Naive thymus-derived CD8-positive, alpha-beta T cell (primary cell): ENCODE measurements at places on chromosomes 6 and 20. TPM values are rescaled to one million over a fixed set of nuclear protein-coding genes. Genes with fewer than 3 reads are reported as not detected.

DNA sequence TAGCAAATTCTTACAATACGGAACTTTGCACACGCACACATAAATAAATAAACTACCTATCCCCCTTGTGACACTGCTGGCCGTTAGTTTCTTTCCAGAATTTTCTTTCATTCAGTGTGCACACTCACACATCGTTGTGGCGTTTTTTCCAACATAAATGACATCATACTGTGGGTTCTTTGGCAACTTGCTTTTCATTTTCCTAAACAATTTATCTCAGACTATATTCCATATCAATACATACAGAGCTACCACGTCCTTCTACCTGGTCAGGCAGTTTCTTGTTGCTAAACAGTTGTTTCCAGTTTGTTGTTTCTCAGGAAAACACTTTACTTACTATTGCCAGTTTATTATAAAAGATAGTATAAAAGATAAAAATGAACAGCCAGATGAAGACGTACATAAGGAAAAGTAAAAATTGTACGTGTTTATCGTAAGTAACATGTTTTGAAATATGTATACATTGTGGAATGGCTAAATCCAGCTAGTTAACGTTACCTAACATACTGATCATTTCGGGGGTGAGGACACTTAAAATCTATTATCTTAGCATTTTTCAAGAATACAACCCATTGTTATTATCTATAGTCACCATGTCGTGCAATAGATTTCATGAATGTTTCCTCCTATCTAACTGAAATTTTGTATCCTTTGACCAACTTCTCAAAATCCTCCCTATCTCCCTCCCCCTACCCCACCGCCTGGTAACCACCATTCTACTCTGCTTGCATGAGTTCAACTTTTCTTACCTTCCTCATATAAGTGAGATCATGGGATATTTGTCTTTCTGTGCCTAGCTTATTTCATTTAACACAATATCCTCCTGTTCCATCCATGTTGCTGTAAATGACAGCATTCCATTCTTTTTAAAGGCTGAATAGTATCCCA, 1.2 kb upstream of the TP53RK start:
- H3K4me3 ChIP-seq = peak overlapping the region; percentile 98
- no peaks in the 10 kb centered on the region for H3K27me3 ChIP-seq

DNA sequence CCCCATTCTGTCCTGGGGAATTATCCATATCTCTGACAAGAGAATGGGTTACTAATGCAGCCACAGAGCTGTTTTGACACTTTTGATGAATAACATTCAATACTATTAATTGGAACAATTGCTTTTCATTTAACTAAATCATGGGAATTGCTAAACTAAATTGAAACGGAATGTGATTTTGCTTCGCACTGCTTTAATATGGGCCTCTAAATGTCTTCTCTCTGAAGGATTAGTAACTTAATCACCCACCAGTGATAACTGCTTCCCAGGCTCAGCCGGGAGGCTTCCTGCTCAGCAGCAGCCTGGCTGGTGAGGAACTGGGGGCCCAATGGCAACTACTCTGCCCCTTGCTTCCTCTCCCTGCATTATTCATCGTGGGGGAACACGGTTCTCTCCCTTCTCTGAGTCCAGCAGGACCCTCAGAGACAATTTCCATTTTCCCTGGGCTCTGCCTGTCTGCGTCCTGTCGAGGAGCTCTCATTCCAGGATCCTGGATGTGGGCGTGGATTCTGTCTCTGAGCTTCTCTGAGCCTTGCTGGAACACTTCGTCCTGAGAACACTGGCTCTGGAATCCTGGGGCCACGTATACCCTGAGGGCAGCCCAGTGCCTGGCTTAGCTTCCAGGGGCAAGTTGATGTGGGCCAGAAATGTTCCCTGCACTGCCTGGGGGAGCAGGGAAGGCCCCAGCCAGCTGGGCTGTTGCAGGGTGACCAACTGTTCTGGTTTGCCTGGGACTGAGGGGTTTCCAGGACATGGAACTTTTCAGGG, 308.9 kb downstream of the DHX35 start:
- no peak overlapping the region for H3K4me3 ChIP-seq
- no peaks in the 10 kb centered on the region for H3K4me1 ChIP-seq
- H3K27me3 ChIP-seq = no peaks in the 10 kb centered on the region
- no peaks in the 10 kb centered on the region for H3K36me3 ChIP-seq
- DNase-seq = no peak
- no peak overlapping the region for H3K27ac ChIP-seq

DNA sequence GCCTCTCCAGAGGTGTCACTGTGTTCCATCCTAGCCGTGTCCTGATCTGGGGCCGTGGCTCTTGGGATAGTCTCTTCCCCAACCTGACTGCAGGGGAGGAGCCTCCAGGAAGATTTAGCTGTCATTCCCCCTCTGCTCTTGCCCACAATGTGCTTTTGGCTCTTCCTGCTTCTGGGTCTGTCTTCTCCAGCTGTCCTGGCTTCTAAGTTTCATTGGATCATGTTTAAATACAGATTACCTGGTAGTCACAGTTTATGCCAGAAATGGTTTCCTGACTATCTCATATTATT, 139.1 kb downstream of the ZDHHC14 start:
- no peak overlapping the region for H3K27ac ChIP-seq
- DNase-seq = no peak
- H3K27me3 ChIP-seq = no peaks in the 10 kb centered on the region
- H3K4me3 ChIP-seq = no peak overlapping the region
- H3K4me1 ChIP-seq = peaks cover 11% of the 10 kb centered on the region

GRCh38 chr20:35387334-35387733, 24.4 kb downstream of the UQCC1 start:
- peaks cover 5% of the 10 kb centered on the region for H3K4me1 ChIP-seq
- H3K27me3 ChIP-seq = no peaks in the 10 kb centered on the region
- DNase-seq = no peak

- no peak for DNase-seq
- H3K36me3 ChIP-seq = peaks cover 4% of the 10 kb centered on the region
- no peak overlapping the region for H3K27ac ChIP-seq
- H3K27me3 ChIP-seq = peaks cover 28% of the 10 kb centered on the region
- H3K4me3 ChIP-seq = no peak overlapping the region
Measured at GRCh38 chr6:28226460-28226859, 1.4 kb downstream of the ZSCAN9 start.

DNA sequence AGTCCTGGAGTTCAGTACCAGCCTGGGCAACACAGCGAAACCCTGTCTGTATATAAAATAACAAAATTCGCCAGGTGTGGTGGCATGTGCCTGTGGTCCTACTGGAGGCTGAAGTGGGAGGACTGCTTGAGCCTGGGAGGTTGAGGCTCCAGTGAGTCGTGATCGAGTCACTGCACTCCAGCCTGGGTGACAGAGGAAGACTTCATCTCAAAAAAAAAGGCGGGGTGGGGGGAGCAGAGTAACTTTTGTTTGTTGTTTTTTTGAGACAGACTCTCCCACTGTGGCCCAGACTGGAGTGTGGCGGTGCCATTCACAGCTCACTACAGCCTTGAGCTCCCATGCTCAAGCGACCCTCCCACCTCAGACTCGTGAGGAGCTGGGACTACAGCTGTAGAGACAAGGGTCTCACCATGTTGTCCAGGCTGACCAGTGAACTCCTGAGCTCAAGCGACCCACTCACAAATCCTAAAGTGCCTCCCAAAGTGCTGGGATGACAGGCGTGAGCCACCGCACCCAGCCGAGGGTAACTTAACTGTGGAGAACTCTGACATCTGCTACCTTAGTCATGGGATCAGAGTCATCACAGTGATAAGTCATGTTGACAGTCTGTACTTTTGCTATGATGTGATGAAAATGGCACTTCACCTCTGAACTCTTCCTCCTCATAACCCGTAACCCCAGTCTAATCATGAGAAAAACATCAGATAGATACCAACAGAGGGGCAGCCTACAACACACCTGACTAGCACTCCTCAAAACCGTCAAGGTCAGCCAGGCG, 16.5 kb downstream of the PEDS1 start:
- no peak for DNase-seq
- H3K27me3 ChIP-seq = no peaks in the 10 kb centered on the region
- no peak overlapping the region for H3K4me3 ChIP-seq
- no peak overlapping the region for H3K27ac ChIP-seq
- H3K4me1 ChIP-seq = peaks cover 12% of the 10 kb centered on the region
- no peaks in the 10 kb centered on the region for H3K36me3 ChIP-seq

DNA sequence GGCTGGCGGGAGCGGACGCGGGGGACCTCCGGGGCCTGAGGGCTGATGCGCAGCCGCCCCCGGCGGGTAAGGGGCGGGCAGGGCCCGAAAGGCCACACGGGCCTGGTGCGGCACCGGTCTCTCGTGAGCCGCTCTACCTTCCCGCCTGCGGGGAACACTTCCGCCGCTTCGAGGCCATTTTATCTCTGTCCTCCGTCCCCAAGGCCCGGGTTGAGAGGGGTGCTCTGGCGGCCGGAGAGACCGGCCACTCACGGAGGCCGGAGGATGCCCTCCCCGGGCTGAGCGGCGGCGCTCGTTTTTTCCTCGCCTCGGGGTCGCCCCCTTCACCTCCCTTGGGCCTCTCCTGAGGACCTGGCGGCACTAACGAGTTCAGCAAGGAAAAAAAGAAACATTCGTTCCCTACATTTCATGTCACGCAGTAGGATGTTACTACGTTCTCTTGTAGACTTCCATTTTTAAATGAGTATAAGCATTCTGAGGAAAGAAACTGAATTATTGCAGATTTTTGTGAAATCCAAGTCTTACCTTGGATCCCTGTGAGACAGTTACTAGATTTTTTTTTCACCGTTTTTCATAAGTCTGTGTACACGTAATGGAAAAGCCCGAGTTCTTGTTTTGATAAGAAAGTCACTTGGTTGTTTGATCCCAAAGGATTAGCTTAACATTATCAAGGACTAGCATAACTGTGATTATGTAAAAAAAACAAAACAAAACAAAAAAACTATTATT, 575 bp downstream of the WTAP start:
- H3K27me3 ChIP-seq = no peaks in the 10 kb centered on the region
- peak overlapping the region; percentile 99 for H3K27ac ChIP-seq
- no peak for DNase-seq
- peaks cover 69% of the 10 kb centered on the region for H3K4me1 ChIP-seq

GRCh38 chr20:50282592-50283241, 92.1 kb downstream of the CEBPB start:
- no peak overlapping the region for H3K4me3 ChIP-seq
- peaks cover 22% of the 10 kb centered on the region for H3K4me1 ChIP-seq

GRCh38 chr20:1841554-1842140, 53.6 kb upstream of the SIRPA start:
- no peak overlapping the region for H3K4me3 ChIP-seq
- peaks cover 3% of the 10 kb centered on the region for H3K27me3 ChIP-seq
- DNase-seq = no peak
- no peak overlapping the region for H3K27ac ChIP-seq

- peaks cover 2% of the 10 kb centered on the region for H3K27me3 ChIP-seq
- no peak overlapping the region for H3K4me3 ChIP-seq
- no peak for DNase-seq
- H3K36me3 ChIP-seq = no peaks in the 10 kb centered on the region
- H3K4me1 ChIP-seq = no peaks in the 10 kb centered on the region
Measured at GRCh38 chr6:105850261-105851112, 235.6 kb upstream of the PRDM1 start.

SLC12A5 gene
- total RNA-seq = 1.0 TPM

IRF4 gene
- 10.4 TPM for total RNA-seq

TSPYL4 gene
- 24.7 TPM for total RNA-seq

ZNF512B gene
- total RNA-seq = 19.4 TPM

KCNG1 gene
- 2.3 TPM for total RNA-seq

COL11A2 gene
- total RNA-seq = 8.0 TPM
